Activated T-cell treated with anti-CD3 and anti-CD28 coated beads, Interleukin-2, amount 50 U/mL, for 24 hours (primary cell): ENCODE measurements at places on chromosomes 3 and 15.

DNA sequence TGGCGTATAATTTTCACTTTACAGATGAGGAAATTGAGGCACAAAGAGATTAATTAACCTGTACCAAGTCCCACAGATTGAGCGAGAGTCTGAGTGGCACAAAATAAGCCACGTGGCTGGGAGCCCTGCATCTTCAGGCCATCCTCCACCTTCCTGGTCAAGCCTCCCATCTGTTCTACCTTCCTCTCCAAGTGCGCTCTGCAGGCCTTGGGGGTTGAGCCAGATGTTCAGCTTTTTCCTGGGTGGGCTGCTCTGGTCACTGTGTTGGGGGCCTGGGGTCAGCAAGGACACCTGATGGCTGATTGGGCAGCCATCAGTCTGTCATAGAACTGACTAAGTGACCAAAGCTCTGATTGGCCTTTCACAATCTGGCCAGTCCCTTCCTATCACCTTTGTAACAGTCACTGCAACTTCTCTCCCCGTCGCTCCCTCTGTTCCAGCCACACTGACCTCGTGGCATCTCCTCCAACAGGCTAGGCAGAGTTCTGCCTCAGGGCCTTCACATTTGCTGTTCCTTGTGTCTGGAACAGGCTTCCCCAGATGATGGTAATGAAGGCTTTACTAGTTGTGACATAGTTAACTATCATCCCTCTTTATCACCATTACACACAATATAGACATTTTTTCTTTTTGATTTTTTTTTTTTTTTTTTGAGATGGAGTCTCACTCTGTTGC lies 46.8 kb downstream of the SCN5A start:
- no peak overlapping the region for H3K4me3 ChIP-seq
- H3K36me3 ChIP-seq = no peaks in the 10 kb centered on the region
- H3K27ac ChIP-seq = no peak overlapping the region
- H3K4me1 ChIP-seq = no peaks in the 10 kb centered on the region
- peaks cover 11% of the 10 kb centered on the region for H3K27me3 ChIP-seq

DNA sequence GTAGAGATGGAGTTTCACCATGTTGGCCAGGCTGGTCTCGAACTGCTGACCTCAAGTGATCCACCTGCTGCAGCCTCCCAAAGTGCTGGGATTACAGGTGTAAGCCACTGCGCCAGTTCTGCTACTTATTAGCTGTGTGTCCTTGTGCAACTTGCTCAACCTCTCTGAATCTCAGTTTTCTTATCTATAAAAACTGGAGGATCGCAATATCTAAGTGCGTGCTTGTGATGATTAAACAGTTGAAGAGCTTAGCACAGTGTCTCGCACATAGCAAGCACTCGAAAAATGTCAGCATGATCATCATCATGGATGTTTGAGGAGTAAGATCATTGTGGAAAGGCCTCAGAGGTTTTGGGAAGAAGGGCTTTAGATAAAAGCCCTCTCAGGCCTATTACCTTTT lies 10.8 kb downstream of the CLCN2 start:
- H3K4me3 ChIP-seq = no peak overlapping the region
- H3K27ac ChIP-seq = no peak overlapping the region
- peaks cover 18% of the 10 kb centered on the region for H3K36me3 ChIP-seq
- H3K4me1 ChIP-seq = peaks cover 3% of the 10 kb centered on the region

DNA sequence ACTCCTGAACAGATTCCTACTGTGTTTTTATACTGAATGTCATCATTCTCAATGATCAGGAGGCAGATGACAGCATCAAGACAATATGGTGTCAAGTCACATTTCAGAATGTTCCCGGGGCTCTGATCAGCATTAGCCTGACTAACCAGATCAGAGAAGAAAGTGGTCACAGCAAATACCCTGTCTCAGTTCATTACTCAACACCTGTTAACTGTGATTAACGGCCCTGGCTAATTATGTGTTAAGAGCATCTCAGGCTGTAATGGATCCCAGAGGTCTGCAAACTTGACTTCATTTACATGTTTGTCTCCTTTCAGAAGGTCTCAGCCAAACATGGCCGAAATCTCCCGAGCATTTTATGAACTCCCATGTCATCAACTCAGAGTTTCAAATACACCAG lies 833.7 kb downstream of the FHIT start:
- H3K4me1 ChIP-seq = no peaks in the 10 kb centered on the region
- DNase-seq = no peak
- H3K27me3 ChIP-seq = no peaks in the 10 kb centered on the region

- H3K27ac ChIP-seq = no peak overlapping the region
- peaks cover 37% of the 10 kb centered on the region for H3K27me3 ChIP-seq
- H3K4me1 ChIP-seq = no peaks in the 10 kb centered on the region
- H3K4me3 ChIP-seq = no peak overlapping the region
- no peak for DNase-seq
Observed at GRCh38 chr3:127391436-127392155, 103.8 kb upstream of the PRR20G start.

- peak overlapping the region; percentile 96 for H3K27ac ChIP-seq
- no peaks in the 10 kb centered on the region for H3K27me3 ChIP-seq
- H3K4me1 ChIP-seq = peaks cover 48% of the 10 kb centered on the region
- peak overlapping the region; percentile 97 for H3K4me3 ChIP-seq
- DNase-seq = peak; percentile 60
- peaks cover 50% of the 10 kb centered on the region for H3K36me3 ChIP-seq
Observed at GRCh38 chr3:57756528-57757401, 656 bp downstream of the SLMAP start.

DNA sequence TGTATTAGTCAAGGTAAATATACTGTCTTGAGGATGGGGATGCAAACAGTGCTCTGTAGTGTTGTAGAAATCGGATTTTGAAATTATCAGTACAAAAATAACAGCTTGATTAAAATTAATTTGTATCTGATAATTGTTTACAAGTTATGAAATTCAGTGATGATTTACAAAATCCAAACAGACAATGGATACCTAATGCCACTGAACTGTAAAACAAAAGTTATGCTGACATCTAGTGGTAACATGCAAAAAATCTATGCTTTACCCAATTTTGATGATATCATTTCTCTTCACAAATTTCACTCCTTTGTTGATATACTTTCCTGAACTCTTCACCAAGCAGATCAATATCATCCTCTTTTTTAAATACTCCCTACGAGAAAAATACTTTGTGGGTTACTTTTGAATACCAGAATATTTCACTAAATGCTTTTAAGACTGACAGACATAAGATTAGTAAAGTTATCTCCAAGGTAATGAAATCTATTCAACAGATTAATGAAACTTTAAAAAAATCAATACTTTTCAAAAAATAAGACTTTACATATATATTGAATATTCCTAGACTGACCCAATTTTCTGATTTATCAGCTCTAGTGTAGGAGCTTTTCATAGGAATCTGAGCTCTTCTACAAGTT lies 36.0 kb downstream of the MNS1 start:
- H3K36me3 ChIP-seq = no peaks in the 10 kb centered on the region
- peaks cover 3% of the 10 kb centered on the region for H3K27me3 ChIP-seq
- H3K27ac ChIP-seq = no peak overlapping the region
- no peak overlapping the region for H3K4me3 ChIP-seq
- DNase-seq = no peak

GRCh38 chr3:31573036-31573779 lies 40.5 kb downstream of the STT3B start:
- peaks cover 31% of the 10 kb centered on the region for H3K36me3 ChIP-seq
- H3K27ac ChIP-seq = no peak overlapping the region
- H3K4me1 ChIP-seq = peaks cover 51% of the 10 kb centered on the region
- DNase-seq = no peak
